CD4-positive, alpha-beta memory T cell (primary cell): ENCODE measurements at places on chromosomes 16 and 17. TPM values are rescaled to one million over a fixed set of nuclear protein-coding genes. Genes with fewer than 3 reads are reported as not detected.

The PPL gene
- polyA plus RNA-seq, result not detected

The LITAFD gene
- polyA plus RNA-seq, result not detected

The CHD9 gene
- polyA plus RNA-seq, result 22.9 TPM

The XYLT1 gene
- polyA plus RNA-seq, result 1.4 TPM

The MYO15B gene
- not detected for polyA plus RNA-seq

The SPDYE4 gene
- polyA plus RNA-seq, result not detected

The TEX19 gene
- not detected for polyA plus RNA-seq

The WDR90 gene
- polyA plus RNA-seq, result 1.7 TPM

The GNG13 gene
- not detected for polyA plus RNA-seq

The CBFB gene
- 108 TPM for polyA plus RNA-seq

The PDE6G gene
- 1.2 TPM for polyA plus RNA-seq

The JMJD6 gene
- 22.1 TPM for polyA plus RNA-seq

The FSCN2 gene
- polyA plus RNA-seq, result 0.20 TPM

The HOXB6 gene
- polyA plus RNA-seq, result not detected

The EPX gene
- polyA plus RNA-seq, result not detected

The MYH8 gene
- polyA plus RNA-seq, result not detected
